ENCODE measurements at places on chromosomes 7 and 10.

- DNase-seq: no peak
Observed at GRCh38 chr7:155963771-155964195, 151.5 kb upstream of the SHH start.

GRCh38 chr7:29345590-29345989 is 151.0 kb downstream of the CHN2 start:
- DNase-seq: no peak

DNA sequence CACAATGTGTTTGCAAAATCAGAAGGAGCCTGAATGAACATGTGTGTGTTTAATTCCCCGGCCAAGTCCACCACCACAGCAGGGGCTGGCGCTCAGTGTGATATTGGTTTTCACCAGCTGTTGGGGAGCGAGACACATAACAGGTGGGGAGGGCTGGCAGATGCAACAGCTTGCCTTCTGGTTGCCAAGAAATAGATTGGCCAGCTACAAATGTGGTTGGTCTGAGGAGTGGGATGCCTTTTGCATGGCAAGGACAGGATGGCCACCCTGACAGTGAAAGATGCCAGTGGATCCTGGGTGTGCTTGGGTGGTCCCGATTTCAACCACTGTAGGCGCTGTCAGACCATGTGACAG is 292.5 kb upstream of the FZD8 start:
- DNase-seq: no peak

DNA sequence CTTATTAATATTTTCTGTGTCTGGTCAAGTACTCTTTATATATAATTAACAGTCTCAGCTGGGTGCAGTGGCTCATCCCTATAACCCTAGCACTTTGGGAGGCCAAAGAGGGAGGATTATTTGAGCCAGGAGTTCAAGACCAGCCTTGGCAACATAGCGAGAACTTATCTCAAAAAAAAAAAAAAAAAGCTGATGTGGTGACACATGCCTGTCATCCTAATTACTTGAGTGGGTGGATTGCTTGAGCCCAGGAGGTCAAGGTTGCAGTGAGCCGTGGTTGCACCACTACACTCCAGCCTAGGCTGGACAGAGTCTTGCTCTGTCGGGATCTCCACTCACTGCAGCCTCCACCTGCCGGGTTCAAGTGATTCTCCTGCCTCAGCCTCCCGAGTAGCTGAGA is 6.7 kb upstream of the ELOVL3 start:
- DNase-seq: no peak

GRCh38 chr7:148950806-148951205 is 66.7 kb upstream of the EZH2 start:
- no peak for DNase-seq

DNA sequence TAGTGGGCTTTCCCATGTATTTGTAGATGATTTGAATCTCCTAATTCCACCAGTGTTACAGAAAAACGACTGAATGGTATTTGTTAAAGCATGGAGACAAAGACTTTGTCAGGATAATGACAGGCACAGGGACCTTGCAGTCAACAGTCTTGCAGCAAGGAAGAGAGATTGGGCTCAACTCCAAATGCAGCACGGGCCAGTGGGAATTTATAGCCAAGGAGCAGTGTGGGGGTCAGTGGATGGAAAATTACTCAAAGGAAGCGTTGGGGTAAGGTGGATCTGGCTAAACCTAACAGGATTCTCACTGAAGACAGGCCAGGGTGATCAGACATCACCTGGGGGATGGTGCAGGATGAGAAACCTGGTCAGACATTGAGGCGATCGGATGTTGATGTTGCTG is 24.3 kb downstream of the CPVL start:
- no peak for DNase-seq

GRCh38 chr10:82796510-82796909 is 921.5 kb downstream of the NRG3 start:
- no peak for DNase-seq

DNA sequence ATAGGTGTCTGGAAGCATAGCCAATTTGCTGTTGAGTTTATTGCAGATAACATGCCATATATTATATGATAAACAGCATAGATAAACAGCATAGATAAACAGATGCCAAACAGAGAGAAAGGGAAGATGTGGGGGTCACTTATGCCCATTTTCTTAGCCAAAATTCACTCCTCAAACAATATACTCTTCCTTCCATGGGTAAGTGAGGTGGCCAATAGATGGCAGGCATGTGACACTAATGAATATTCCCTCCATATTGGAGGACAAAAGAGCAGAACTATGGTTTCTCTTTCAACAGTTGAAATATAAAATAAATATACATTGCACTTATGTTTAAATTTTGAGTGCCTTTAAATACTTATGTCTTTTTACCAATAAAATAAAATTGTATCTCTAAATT is 1212.8 kb downstream of the REEP3 start:
- DNase-seq: no peak

GRCh38 chr10:78066012-78066411 is 32.3 kb downstream of the RPS24 start:
- no peak for DNase-seq

DNA sequence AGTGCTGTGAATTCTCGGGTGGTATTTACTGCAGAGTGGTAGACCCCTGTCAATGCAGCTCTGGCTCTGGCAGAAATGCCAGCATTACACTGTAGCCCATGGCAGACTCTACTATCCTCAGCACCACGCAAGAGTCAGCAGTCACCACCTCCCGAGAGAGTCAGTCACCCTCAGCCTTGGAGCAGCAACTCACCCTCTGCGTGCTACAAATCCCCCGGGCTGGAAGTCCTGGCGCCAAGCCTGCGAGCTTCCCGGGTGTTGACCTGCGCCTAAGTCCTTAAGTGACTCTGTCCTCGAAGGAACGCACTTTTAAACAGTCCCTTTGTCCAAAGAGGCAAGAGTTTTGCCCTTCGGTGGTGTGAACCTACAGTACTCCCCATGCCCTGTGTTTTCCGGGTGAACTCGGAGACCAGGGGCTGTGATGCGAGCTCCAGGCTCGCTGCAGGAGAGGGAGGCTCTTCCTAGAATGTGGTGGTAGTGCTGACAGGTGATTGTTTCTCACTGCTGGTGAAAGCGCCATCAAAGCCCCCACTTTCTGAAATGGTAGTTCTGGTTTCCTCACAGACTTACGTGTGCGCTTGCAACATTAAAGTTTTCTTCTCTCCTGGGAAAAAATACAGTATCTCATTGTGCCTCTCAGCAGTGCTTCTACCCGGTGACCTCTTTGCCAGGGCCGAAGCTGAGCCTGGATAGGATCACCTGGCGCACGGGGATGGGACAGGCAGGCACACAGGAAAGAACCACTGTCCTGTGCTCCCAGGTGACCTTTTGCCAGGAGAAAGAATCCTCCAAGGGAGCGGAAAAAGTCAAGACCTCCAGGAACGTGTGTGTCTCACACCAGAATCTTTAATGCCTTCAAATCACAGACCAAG is 33.1 kb upstream of the MBL2 start:
- no peak for DNase-seq

DNA sequence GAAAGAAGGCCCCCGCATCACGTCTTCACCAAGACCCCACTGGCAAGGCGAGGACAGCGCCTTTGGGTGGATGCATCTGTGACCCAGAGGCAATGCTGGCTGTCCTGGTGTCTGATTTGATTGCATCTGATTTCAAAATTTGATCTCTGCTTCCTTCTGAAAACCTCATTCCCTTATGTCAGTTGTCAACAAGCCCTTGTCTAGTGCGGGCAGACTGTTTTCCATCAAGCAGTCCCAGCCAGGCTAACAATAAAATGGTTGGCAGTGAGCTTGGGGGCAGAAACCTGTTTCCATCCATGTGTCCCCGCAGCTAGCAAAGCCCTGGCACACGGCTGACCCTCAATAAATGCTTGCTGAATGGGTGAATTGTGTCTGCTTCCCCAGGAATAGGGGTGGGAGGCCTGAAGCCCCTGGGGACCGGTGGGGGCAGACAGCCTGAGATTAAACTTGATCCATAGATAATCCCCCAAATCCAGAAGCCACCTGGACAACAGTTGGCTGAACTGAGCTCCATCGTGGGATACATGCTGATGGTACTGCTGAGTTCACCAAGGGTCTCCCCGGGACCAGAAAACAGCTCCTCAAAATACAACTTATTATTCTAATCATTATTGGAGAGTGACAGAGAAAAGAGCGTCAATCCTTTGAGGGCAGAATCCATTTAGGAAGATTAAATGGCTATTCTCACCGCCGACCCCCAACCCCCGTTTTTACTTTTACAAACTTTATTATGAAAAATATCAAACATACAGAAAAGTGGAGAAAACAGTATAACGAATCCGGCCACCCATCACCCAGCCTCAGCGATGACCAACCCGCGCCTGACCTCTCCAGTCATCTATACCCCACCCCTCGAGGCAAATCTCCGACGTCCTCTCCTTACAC is 912 bp upstream of the DUSP5 start:
- DNase-seq: no peak

DNA sequence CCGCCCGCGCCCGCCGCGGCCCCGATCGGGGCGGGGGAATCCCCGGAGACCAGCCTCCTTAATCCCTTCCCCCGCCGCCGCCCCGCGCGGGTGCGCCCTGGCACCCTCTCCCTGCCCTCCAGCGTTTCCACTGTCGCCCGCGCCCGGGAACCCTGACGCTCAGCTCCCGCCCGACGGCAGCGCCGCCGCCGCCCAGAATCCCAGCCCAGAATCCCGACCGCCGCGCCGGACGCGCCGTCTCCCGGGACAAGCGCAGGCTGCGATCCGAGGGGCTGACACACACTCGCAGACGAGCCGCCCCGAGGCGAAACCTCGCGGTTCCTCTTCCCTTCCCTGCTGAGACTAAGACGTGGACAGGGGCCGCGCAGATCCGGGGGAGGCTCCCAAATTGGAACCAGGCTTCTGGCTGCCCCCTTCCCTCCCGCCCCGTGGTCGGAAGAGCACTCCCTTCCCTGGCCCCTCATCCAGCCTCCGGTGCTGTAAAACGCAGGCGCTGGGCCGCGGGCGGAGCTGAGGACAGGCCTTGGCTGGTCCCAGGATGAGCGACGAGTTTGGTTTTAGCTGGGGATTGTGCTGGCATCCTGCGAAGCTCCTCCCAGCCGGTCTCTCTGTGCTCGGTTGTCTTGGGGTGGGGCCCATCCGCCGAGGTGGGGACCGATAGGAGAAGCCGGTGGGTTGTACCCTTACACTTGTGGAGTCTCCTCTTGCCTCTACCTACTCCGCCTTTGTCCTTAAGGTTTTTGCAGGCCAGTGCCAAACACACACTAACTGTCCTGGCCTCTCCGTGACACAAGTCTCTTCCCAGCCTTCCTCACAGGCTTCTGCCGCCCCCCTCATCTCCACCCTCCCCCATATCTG is 1.1 kb downstream of the MARVELD1 start:
- no peak for DNase-seq

- no peak for DNase-seq
Observed at GRCh38 chr10:102608487-102608886, 35.8 kb upstream of the TRIM8 start.

DNA sequence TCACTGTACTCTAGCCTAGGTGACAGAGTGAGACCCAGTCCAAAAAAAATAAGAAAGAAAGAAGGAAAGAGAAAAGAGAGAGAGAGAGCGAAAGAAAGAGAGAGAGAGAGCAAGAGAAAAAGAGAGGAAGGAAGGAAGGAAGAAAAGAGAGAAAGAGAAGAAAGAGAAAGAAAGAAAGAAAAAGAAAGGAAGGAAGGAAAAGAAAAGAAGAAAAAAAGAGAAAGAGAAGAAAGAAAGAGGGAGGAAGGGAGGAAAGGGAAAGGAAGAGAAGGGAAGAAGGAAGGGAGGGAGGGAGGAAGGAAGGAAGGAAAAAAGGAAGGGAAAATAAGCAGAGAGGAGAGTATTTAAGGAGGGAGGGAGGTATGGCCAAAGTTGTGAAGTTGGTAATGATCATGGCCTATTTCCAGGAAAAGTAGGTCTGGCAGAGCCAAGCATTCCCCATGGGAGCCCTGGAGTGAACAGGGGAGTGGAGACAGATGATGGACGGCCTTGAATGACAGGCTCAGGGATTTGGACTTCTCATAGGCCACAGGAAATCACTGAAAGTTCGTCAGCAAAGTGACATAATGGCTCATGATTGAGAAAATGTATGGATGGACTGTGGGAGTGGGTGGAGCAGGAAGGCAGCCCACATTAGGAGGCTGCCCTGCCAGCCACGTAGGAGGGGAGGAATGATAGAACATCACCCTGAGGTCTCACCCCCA is 44.8 kb upstream of the CUX1 start:
- no peak for DNase-seq
